ENCODE measurements at places on chromosomes 3 and 15. TPM values are rescaled to one million over a fixed set of nuclear protein-coding genes. Genes with fewer than 3 reads are reported as not detected.

GRCh38 chr15:41772720-41773331, 1.5 kb upstream of the MAPKBP1 start:
- peak overlapping the region; percentile 93 for H3K4me3 ChIP-seq
- no peaks in the 10 kb centered on the region for H3K27me3 ChIP-seq
- H3K4me1 ChIP-seq, result peaks cover 41% of the 10 kb centered on the region
- peak overlapping the region; percentile 94 for H3K27ac ChIP-seq
- peak; percentile 79 for DNase-seq
- H3K36me3 ChIP-seq, result peaks cover 10% of the 10 kb centered on the region

DNA sequence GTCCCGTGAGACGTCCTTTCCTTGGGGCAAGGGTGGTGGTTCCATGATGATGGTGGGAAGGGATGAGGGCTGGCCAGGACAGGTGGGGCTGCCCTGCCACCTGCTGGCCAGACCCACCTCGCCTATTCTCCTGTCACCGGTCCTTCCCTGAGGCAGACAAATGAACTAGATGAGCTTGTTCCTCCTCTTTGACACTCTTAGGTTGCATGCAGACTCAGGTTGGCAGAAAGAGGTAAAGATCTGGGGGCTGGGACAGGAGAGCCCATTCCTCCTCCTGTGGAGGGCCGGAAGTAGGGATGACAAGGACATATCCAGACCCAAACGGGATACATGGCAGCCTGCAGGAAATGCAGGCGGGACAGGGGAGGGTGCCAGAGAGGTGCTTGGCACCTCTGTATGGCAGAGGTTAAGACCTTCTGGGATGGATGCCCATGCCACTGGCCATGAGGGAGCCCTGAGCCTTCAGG, 38.6 kb downstream of the ACSBG1 start:
- H3K4me3 ChIP-seq, result no peak overlapping the region
- H3K27me3 ChIP-seq, result peaks cover 5% of the 10 kb centered on the region
- DNase-seq, result peak; percentile 62
- no peaks in the 10 kb centered on the region for H3K36me3 ChIP-seq

DNA sequence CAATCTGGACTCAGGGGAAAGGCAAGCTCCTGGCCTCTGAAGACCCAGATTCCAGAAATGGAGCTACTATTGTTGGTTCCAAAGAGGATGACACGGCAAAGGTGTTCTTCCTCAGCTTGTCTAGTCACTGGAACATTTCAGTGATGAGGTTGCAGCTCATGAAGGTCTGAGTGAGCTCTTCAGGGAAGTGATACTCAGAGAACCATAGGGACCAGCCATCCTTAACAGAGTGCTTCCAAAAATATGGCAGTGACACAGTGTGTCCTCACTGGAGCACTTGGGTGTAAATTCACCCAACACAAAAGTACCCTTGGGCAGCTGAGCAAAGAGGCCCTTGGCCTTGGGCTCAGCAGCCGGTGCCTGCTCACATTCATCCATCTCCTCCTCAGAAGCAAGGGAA, 46.3 kb downstream of the SPTSSB start:
- DNase-seq, result no peak
- H3K4me1 ChIP-seq, result peaks cover 4% of the 10 kb centered on the region
- H3K4me3 ChIP-seq, result no peak overlapping the region
- H3K27ac ChIP-seq, result no peak overlapping the region

- no peak overlapping the region for H3K27ac ChIP-seq
- no peaks in the 10 kb centered on the region for H3K27me3 ChIP-seq
- DNase-seq, result no peak
- no peak overlapping the region for H3K4me3 ChIP-seq
- H3K4me1 ChIP-seq, result no peaks in the 10 kb centered on the region
- H3K36me3 ChIP-seq, result no peaks in the 10 kb centered on the region
These were observed 184.2 kb upstream of the STAC start for GRCh38 chr3:36196058-36196457.

DNA sequence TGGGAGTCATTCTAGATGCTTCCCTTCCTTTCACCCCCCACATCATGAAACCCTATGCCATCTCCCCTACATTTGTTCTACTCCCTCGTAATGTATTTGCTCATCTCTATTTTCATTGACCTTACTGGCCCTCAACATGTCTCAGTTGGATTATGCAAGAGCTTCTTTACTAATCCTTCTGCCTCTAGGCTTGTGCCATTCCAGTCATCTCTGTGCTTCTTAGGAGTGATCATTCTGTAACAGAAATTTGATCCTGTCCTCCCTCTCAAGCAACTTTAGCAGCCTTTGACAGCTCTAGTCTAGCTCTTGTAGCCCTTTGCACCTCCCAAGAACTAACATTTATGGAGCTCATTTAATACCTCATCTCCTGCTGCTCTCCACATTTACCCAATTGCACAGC, 64.7 kb downstream of the ISL2 start:
- DNase-seq, result no peak
- peaks cover 4% of the 10 kb centered on the region for H3K36me3 ChIP-seq
- H3K4me1 ChIP-seq, result no peaks in the 10 kb centered on the region
- no peaks in the 10 kb centered on the region for H3K27me3 ChIP-seq
- H3K4me3 ChIP-seq, result no peak overlapping the region

GRCh38 chr3:161413855-161414210, 42.5 kb upstream of the SPTSSB start:
- no peak overlapping the region for H3K27ac ChIP-seq
- peaks cover 4% of the 10 kb centered on the region for H3K4me1 ChIP-seq
- no peak for DNase-seq
- peaks cover 37% of the 10 kb centered on the region for H3K27me3 ChIP-seq

- H3K4me3 ChIP-seq, result no peak overlapping the region
- no peak for DNase-seq
- H3K27me3 ChIP-seq, result no peaks in the 10 kb centered on the region
- H3K36me3 ChIP-seq, result no peaks in the 10 kb centered on the region
These were observed 125.3 kb downstream of the MYRIP start for GRCh38 chr3:39934696-39935095.

DNA sequence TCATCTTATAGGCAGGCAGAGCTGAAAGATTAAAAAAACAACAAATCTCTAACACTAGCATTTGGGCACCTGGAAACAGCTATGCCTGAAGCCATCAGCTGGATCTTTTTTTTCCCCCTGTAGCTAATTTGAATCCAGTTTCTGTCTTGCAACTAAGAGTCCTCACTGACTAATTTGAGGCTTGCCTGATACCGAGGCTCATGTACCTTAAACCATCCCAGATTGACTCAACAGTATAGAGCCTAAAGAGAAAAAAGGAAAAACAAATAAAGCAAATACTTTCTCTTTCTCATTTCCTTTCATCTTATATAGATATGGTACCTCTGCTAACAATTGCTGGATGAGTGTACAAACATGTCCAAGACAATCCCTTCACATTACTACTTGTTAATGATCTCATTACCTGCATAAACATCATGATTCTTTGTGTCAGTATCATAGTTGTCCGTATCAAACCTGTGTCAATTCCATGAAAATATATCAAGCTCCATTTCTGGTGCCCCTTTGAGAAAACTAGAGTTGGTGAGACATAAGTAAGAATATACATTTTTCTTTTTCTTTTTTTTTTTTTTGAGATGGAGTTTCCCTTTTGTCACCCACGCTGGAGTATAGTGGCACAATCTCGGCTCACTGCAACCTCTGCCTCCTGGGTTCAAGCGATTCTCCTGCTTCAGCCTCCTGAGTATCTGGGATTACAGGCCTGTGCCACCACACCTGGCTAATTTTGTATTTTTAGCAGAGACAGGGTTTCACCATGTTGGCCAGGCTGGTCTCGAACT, 43.1 kb downstream of the BHLHE40 start:
- H3K27ac ChIP-seq, result peak overlapping the region; percentile 62
- H3K27me3 ChIP-seq, result no peaks in the 10 kb centered on the region
- no peak for DNase-seq
- H3K4me1 ChIP-seq, result peaks cover 72% of the 10 kb centered on the region
- no peak overlapping the region for H3K4me3 ChIP-seq
- no peaks in the 10 kb centered on the region for H3K36me3 ChIP-seq

- no peaks in the 10 kb centered on the region for H3K27me3 ChIP-seq
- H3K27ac ChIP-seq, result peak overlapping the region; percentile 2
- H3K36me3 ChIP-seq, result peaks cover 39% of the 10 kb centered on the region
- no peak for DNase-seq
- H3K4me3 ChIP-seq, result no peak overlapping the region
These were observed 465.9 kb upstream of the DPPA4 start for GRCh38 chr3:109803274-109803673.

GRCh38 chr15:50751394-50751793, 14.1 kb downstream of the SPPL2A start:
- peaks cover 9% of the 10 kb centered on the region for H3K4me1 ChIP-seq
- DNase-seq, result no peak
- H3K4me3 ChIP-seq, result no peak overlapping the region
- no peaks in the 10 kb centered on the region for H3K27me3 ChIP-seq

GRCh38 chr15:100890051-100890720, 10.6 kb downstream of the ALDH1A3 start:
- H3K36me3 ChIP-seq, result no peaks in the 10 kb centered on the region
- peaks cover 2% of the 10 kb centered on the region for H3K4me1 ChIP-seq
- H3K27ac ChIP-seq, result no peak overlapping the region
- H3K27me3 ChIP-seq, result peaks cover 42% of the 10 kb centered on the region
- H3K4me3 ChIP-seq, result no peak overlapping the region

- H3K27ac ChIP-seq, result no peak overlapping the region
- H3K36me3 ChIP-seq, result no peaks in the 10 kb centered on the region
- no peak for DNase-seq
- H3K4me1 ChIP-seq, result no peaks in the 10 kb centered on the region
- H3K4me3 ChIP-seq, result no peak overlapping the region
- peaks cover 18% of the 10 kb centered on the region for H3K27me3 ChIP-seq
These were observed 47.2 kb upstream of the NEO1 start for GRCh38 chr15:73005032-73005431.

DNA sequence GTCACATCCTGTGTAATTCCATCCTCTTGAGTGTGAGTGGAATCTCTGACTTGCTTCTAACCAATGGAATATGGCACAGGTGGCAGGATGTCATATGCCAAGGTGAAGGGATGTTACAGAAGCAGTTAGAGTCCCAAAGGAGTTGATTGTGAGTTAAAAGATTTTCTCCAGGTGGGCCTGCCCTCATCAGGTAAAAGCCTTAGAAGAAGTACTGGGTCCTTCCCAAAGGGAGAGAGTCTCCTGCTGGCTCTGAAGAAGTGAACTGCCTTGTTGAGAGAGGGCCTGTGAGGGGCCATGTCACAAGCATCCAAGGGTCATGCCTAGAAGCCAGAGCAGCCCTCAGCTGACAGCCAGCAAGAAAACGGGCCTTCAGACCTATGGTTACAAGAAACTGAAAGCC, 13.1 kb downstream of the CMTM7 start:
- DNase-seq, result no peak
- H3K4me1 ChIP-seq, result peaks cover 61% of the 10 kb centered on the region
- peaks cover 25% of the 10 kb centered on the region for H3K36me3 ChIP-seq

GRCh38 chr3:172312001-172312400, 136.3 kb downstream of the GHSR start:
- DNase-seq, result no peak
- H3K27me3 ChIP-seq, result no peaks in the 10 kb centered on the region
- H3K27ac ChIP-seq, result no peak overlapping the region
- H3K4me3 ChIP-seq, result no peak overlapping the region

GRCh38 chr3:195210266-195210973, 60.5 kb downstream of the XXYLT1 start:
- H3K27me3 ChIP-seq, result no peaks in the 10 kb centered on the region
- no peak overlapping the region for H3K4me3 ChIP-seq
- DNase-seq, result no peak
- no peaks in the 10 kb centered on the region for H3K36me3 ChIP-seq
- no peak overlapping the region for H3K27ac ChIP-seq
- H3K4me1 ChIP-seq, result peaks cover 4% of the 10 kb centered on the region

DNA sequence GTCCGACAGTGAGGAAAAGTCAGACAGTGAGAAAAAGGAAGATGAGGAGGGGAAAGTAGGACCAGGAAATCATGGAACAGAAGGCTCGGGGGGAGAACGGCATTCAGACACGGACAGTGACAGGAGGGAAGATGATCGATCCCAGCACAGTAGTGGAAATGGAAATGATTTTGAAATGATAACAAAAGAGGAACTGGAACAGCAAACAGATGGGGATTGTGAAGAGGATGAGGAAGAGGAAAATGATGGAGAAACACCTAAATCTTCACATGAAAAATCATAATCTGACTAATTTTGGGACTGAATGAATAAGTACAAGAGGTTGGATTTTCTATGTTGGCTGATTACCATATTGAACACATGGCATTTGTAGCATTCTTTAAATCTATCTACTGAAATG, 26.2 kb downstream of the SEC62 start:
- H3K27me3 ChIP-seq, result no peaks in the 10 kb centered on the region
- H3K36me3 ChIP-seq, result peaks cover 26% of the 10 kb centered on the region
- H3K4me1 ChIP-seq, result no peaks in the 10 kb centered on the region
- H3K4me3 ChIP-seq, result no peak overlapping the region

DNA sequence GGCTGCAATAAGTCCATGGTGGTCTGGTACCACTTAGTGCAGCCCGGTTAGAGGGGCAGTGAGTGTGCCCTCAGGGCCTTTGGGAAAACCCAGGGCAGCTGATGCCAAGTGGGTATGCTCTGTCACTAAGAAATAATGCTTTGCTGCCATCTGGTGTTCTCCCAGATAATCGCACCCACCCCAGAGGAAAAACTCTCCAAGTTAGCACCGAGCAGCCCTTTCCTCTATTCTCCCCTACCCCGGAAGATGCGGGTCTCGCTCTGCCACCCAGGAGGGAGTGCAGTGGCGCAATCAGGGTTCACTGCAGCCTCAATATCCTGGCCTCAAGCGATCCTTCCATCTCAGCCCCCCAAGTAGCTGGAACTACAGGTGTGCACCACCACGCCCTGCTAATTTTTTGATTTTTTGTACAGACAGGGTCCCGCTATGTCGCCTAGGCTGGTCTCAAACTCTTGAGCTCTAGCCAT, 21.3 kb upstream of the DAPK2 start:
- H3K36me3 ChIP-seq, result peaks cover 13% of the 10 kb centered on the region
- H3K27me3 ChIP-seq, result no peaks in the 10 kb centered on the region
- H3K4me3 ChIP-seq, result no peak overlapping the region
- peak; percentile 79 for DNase-seq
- H3K27ac ChIP-seq, result peak overlapping the region; percentile 71

DNA sequence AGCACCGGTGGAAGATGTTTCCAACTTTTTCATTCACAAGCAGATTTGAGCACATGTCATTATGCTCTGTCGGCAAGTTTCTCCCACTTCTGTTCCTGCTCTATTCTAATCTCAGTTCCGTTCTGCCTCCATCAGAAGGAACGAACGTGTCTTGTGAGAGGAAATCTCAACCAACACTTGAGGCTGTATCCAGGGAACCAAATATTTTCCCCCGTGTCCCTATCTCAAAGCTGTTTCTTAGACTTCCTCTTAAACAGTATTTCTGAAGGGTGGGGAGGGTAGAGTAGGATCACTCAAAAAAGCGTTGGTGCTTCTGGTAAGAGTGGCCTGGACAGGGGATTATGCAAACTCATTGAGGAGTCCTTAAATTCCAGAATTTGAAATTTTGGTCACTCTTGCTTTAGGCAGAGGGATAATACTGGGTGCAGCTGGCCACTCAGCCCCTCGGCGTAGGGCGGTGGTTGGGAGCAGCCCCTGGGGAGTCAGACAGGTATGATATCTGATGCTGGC, 54.9 kb downstream of the FRMD4B start:
- no peak for DNase-seq
- no peak overlapping the region for H3K27ac ChIP-seq
- H3K4me1 ChIP-seq, result peaks cover 31% of the 10 kb centered on the region
- H3K36me3 ChIP-seq, result no peaks in the 10 kb centered on the region
- peaks cover 3% of the 10 kb centered on the region for H3K27me3 ChIP-seq

The PROK2 gene
- 0.24 TPM for total RNA-seq

The PCCB gene
- total RNA-seq, result 22.5 TPM

The CAMKV gene
- total RNA-seq, result not detected

The NTRK3 gene
- not detected for total RNA-seq
